ENCODE measurements at places on chromosomes 3 and 15.

DNA sequence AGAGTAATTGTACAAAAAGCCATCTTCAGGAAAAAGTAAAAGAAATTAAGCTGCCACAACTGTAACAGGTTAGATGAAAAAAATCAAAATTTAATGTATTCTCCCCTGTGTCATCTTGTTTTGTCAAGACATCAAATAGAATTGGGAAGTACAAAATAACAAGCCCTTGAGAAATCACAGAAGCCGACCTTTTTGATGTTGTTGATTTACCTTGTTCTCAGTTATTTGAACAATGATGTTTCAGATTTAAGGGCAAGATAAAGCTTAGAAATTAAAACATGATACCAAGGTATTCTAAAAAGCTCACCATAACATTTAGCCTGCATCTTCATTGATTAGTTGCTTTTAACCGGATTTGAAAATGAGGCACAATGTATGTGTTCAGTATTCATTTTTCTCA is 523.0 kb downstream of the FOXP1 start:
- no peak for DNase-seq

DNA sequence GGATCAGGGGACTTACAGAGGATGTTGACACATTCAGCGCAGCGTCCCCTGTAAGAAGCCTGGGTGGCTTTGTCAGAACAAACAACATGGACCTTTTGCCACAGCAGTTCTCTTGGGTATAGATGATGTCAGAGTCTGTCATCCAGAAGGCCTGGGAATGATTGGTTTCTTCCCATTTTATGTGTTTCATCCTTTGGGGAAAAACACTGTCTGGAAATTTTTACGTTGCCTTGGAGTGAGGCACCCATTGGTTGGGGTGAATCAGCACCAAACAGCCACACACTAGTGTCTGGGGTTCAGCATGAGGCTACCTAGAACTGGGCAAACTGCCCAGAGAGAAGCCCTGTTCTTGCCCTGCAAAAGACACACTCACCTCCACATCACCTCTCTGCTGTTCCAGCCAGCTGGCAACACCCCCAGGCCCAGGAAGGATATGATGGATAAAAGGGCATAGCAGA is 123.0 kb downstream of the FAM43A start:
- DNase-seq = no peak

- DNase-seq = no peak
These were observed 70.9 kb downstream of the AAGAB start for GRCh38 chr15:67183443-67184169.

DNA sequence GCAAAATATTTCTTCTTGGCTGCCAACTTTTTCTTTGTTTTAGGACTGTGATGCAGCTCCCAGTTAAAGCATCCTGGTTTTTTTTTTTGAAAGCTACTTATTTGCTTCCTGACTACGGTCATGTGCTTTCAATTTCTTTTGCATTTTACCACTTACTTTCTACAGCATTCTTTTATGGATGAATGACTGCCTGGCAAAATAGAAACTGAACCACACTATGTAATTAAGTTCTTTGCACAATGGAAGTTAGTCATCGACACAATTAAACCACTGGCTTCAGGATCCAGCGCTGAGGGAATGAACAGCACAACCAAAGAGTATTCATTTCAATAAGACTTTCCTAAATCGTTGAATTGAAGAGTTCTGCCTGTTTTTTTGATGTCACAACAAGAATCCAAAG is 82.2 kb upstream of the EPHA3 start:
- no peak for DNase-seq

- DNase-seq = no peak
These were observed 122.9 kb upstream of the PTPRG start for GRCh38 chr3:61438253-61439121.

- DNase-seq = no peak
These were observed 5.1 kb downstream of the PHLDB2 start for GRCh38 chr3:111863942-111864694.

- DNase-seq = no peak
These were observed 15.4 kb upstream of the CASR start for GRCh38 chr3:122168044-122168443.

DNA sequence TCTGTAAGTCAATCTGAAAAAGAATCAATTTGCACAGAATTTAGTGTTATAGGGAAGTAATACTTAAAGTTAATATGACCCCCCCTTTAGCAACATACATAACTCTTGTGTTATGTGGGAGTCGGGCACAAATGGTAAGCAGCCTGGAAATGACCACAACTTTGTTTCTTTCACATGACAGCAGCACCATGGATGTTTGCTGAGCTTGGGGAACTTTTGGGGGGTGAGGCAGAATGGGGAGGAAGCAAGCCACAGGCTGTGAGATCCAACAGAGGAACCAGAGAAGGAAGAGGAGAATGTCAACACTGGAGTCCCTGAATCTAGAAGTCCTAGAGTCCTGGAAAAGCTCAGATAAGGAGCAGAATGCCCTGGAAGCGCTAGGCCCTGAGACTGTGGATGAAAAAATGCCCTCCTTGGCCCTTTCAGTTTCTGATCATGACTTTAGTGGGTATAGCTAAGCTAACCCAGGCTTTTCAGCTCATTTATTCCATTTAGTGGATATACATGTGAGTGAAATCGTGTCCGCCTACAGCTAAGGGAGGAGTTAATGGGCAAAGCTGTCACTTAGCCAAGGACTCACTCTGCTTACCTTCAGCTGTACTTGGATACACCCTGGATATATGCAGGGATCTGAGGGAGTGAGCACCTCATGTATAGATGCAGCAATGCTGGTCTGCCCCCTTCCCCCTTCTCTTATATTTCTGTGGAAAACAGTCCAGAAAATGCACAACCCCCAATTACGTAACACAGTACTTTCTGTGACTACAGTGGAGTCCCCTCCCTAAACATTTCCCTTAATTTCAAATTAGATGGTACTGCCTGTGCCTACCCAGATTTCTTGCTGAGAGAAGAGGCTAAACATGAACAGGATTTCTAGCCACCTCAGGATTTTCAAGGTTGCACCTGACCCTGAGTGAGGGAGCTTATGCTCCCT is 39.1 kb downstream of the CFAP91 start:
- no peak for DNase-seq

DNA sequence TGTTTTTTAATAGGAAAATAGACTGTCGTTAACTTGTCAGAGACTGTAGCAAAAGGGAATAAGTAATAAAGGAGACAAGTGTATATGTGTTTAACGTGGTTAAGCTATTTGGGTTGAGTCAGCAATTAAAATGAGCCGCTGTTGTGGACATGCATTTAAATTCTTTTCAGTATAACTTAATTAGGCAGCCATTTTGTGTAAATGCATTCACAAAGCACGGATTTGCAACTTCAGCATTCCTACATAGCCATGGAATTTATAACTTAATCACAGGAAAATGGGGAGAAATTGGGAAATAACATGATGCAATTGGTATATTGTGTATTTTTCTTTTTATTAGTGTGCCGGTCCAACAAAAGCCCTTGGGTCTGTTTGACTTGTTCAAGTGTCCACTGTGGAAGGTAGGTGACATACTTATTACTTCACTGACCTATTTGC is 27.9 kb downstream of the USP3 start:
- no peak for DNase-seq

- DNase-seq = no peak
These were observed 15.1 kb downstream of the XXYLT1 start for GRCh38 chr3:195255571-195256501.

DNA sequence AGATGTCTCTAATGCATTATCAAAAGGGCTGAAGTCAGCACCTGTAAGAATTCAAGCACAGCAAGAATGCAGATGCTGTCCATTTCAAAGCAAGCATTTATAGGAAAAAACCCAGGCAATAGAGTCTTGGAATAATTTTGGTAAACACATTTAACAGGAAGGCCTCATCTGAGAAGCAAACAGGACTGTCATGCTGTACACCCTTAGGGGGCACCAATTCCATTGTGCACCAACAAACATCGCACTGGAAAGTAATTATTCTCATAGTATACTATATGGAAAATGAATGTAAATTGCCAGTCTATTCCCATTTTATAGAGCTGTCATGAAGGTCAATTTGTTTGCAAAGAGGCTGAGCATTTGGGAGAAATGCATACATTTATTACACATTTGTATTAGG is 247.3 kb upstream of the SUCLG2 start:
- no peak for DNase-seq

- DNase-seq = peak; percentile 89
These were observed 30.2 kb upstream of the FURIN start for GRCh38 chr15:90838139-90838538.

DNA sequence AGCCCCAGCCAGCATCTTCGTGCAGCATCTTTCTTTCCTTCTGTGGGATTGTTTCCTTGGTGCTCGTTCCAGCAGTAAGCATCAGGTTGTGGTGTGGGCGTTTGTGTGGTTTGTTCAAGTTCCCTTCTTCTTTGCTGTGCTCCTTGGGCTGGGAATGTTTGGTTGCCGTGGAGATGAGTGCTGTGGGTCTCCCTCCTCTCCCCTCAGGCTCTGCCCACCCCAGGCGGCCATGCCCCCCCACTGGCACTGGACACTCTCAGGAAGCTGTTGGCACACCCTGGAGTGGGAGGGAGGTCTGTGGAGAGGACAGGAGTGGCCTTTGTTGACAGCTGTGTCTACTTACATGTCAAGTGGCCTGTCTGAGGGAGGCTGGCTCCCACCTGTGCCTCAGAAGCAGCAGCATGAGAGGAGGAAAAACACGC is 46.5 kb upstream of the SACM1L start:
- DNase-seq = no peak

DNA sequence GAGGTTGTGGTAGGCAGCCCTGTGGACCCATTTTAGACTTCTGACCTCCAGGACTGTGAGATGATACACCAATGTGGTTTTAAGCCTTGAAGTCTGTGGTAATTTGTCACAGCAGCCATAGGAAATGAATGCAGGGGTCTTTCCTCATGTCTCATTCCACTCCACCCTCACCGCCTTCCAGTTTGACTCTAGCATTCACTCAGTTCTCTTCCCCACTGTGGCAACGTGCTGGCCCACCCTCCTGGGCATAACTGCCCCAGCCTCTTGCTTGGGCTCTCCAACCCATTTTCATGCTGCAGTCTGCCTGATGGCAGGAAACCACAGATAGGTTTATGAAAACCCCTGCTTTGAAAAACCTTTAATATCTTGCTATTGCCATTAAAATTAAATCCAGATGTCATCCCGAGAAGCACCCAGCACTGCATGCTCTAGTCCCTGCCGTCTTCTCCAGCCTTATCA is 7.3 kb upstream of the TRNT1 start:
- DNase-seq = no peak

DNA sequence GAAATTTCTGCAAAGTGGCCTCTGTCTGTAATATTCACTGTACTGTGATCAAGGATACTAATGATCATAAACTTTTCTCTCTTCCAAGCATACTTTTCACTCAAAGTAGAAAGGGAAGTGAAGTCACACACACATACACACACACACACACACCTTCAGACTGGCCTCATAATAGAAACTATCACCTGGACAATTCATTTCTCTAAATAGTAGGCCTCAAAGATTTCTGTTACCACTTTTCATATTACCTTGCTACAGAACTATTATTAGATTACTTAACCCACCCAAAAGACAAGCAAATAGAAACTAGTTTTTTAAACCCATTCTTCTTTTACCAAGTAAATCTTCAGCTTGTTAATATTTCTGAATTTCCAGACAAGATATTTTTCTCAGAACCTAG is 12.2 kb downstream of the CPB1 start:
- no peak for DNase-seq

- DNase-seq = no peak
These were observed 6.7 kb upstream of the SRP14 start for GRCh38 chr15:40045572-40046217.

Data from CD4-positive, alpha-beta T cell treated with Interleukin-15 for 1 hour (primary cell).